ENCODE measurements at places on chromosomes 16 and 17.

- DNase-seq: no peak
Measured at GRCh38 chr17:73301369-73301768, 10.4 kb downstream of the CDC42EP4 start.

DNA sequence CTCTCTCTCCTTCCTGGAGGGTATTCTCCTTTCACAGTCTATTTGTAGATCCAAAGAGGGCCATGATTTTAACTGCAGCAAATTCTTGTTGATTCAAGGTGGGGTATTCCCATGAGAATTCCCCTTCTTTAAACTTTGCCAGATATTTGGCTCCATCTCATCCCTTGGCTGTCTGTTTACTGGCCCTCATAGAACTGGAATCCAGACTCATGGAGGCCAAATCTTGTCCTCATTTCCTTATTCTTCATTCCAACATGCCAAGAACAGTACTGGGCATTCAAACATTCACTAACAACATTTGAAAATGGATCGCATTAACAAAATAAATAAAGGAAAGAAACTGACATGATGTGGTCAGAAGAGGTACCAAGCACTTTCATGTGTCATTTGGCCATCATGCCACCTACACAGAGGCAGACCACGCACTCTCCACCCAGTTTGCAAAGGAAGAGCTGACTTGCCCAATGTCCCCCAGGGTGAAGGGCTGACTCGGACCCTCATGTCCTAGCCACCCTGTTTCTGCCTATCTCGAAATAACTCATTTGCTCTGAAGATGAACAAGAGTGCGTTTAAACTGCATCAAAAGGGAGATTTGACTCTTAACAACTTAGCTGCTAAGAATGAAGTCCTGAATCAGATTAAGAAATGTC is 23.1 kb upstream of the SLC35B1 start:
- DNase-seq: no peak

DNA sequence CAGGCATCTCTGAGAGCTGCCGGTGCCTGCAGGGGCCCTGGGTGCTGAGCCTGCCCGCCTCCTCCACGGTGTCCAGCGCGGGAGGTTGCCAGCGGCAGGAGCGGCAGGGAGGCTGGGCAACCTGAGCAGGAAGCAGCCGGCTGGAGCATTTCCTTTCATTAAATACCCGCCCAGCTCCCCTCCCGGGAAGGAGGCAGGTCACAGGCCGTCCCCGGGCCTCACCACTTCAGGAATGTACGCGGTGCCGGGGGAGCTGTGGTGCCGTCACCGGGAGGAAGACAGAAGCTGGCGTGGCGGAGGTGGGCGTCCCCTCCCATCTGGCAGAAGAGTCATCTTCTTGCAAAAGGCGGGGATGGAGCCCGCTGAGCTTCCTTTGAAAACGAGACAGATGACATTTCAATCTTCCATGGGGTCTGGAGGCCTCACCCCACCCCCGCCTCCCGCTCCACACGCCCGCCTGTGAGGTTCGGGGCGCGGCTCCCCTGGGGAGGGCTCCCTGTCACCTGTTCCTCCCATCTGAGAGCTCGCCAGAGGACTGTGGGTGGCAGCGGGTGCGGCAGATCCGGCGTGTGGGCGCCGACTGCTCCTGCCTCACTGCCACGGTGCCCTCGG is 16.0 kb downstream of the SOX8 start:
- no peak for DNase-seq

- DNase-seq: no peak
Measured at GRCh38 chr17:77302682-77303081, 161.9 kb downstream of the SEC14L1 start.

DNA sequence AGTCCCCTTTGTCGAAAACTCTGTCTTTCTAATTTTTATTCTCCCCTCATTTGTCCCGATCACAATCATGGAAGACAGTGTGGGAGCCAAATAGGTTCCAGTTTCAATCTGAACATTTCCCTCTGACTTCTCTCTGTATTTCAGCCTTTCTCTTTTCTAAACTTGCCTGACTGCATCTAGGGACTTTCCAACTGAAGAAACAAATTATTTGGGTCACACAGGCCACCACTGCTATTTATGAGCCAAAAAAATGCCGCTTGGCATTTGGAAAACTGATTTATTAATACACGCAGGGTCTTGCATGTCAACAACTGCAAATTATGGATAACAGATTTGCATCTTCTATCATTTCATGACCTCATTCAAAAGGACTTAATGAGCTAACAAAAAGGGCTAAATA is 55.2 kb upstream of the ELAC2 start:
- no peak for DNase-seq

- DNase-seq: no peak
Measured at GRCh38 chr16:67176662-67177061, 6.3 kb downstream of the NOL3 start.

DNA sequence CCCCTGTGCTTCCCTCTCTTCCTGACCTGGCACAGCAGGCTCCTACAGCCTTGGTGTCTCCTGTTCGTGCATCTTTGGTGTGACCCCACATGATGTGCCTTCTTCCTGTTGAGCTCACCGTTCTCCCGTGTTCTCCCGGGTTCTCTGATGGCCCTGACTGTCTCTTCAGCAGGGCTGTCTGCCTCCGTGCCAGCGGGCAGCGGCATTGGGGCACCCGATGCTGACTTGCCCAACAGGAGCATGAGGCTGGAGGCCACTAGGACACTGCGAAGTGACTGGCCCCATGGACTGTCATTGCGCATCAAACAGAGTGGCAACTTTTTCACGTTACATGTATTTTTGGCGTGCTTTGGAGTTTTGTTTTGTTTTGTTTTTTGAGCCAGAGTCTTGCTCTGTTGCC is 22.4 kb downstream of the CRAMP1 start:
- DNase-seq: no peak

DNA sequence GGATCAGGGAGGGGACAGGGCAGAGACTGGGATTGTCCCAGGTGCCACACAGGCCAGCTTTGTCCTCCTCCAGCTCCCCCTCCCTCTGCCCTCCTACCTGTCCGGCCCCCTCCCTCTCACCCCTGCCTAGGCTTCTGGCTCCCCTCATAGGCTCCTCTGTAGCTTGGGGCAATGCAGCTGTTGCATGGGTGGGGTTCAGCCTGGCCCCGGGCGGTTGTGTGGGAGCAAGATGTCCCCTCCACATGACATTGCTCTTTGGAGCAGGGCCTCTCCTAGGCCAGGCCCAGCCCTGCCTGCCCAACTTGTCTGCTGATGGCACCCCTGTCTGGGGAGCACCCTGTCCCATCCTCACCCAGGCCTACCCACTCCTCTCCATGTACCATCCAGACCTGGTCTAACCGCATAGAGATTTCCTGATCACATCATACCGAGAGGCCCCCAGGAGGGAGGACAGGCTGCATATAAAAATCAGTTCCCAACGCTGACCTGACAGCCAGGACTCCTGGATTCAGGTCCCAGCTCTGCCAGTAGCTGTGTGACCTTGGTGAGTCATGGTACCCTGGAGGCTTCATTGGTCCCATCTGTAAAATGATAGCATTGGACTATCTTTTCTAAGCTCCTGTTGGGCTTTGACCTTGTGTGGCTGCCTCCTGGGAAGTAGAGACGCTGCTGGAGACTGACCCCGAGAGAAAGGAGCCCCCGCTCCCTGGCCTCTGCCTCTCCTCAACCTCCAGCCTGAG is 48.8 kb upstream of the DLX4 start:
- no peak for DNase-seq

DNA sequence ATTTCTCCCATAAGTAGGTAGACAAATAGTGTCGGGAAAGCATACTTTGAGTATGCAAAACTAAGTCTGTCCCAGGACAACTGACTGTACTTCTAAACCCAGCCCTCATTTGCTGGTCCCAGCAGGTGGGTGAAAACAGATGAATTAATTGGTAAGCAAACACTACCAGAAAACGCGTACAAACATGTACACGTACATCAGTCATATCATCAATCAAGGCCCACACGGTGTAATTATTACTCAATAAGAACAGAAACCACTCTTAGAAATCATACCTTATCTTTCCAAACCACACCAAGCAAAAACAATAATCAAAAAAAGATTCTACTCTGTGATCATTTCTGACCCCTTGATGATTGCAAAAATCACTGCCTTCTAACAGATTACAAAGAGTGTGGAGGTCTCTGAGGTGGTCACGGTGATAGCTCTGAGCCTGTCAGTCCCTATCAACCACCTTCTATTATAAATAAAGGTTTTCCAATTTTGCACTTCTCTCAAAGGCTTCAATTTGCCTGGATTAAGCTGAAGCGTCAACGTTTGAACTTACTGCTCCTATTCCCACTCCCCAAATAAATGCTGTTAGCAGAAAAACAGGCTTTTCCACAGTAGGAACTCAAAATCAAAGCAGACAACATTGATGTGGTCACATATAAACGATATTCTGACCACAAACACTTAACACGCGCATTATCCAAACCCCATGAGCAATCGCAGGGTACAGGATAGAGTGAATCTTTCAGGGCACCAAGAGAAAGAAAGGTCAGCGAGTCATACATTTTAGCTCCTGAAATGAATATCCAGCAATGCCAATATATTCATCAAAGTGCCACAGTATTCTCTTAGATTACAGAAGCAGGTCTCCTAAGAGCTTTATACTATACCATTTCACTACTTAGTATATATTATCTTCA is 211.9 kb downstream of the STX8 start:
- DNase-seq: no peak

GRCh38 chr17:67477687-67478086 is 100.6 kb downstream of the PITPNC1 start:
- no peak for DNase-seq

- no peak for DNase-seq
Measured at GRCh38 chr16:48383877-48384519, 1.2 kb downstream of the SIAH1 start.

- DNase-seq: no peak
Measured at GRCh38 chr16:69798466-69798865, 36.3 kb downstream of the WWP2 start.

DNA sequence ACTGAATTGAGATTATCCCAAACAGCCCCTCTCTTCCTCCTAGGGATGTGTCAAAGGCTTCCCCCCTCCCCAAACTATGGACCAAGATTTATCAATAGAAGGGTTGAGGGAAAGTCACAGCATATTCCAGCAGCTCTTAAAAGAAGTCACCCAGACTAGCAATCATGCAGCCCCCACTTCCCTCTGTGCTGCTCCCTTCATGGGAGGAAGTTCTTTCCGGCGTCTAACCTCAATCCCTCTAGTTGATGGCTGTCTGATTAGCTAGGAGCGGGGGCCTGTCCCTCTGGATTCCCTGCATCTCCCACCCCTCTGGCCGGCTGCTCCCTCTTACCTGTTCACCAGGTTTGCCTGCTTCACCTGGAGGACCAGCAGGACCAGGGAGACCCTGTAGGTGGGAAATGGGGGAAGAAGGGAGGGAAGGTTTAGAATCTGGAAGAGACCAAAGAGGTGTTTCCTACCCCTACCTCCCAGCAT is 9.2 kb downstream of the COL1A1 start:
- no peak for DNase-seq

GRCh38 chr16:1280783-1281182 is 24.9 kb downstream of the TPSD1 start:
- no peak for DNase-seq

DNA sequence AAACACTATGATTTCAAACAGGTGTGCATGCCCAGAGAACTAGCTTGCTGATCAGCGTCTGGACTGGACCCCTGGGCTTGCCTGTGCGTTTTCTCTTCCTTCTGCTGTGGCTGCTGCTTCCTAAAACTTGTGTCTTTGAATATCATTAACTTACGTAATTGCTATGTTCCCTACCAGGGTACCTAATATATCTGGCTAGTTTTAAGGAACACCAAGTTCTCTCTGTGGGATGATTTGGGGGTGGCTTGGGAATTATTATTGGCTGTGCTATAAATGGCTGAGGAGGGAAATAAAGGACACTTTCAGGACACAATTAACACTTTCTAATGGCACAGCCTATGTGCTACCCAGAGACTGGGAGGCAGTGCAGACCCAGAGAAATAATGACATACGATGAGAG is 606.0 kb upstream of the RBFOX1 start:
- no peak for DNase-seq

DNA sequence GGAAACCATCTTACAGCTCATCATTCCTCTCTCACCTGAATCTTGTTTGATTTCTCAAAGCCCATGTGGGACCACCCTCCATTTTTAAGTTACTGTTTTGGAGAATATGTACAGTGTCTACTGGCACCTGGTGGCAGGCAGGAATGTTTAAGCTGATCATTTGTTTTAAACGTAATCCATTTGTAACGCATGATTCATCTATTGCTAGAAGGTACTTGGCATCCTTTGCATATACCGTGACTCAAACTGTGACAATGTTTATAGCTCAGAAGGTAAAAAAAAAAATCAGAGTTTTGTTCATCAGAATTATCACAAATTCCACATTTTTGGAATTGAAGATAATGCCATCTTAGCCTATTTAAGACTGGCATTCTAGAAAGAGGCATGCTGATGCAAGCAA is 1007.5 kb upstream of the EEF2KMT start:
- DNase-seq: no peak

GRCh38 chr17:13509527-13509926 is 92.2 kb downstream of the HS3ST3A1 start:
- no peak for DNase-seq

GRCh38 chr17:7959503-7960253 is 27.7 kb downstream of the CNTROB start:
- no peak for DNase-seq

DNA sequence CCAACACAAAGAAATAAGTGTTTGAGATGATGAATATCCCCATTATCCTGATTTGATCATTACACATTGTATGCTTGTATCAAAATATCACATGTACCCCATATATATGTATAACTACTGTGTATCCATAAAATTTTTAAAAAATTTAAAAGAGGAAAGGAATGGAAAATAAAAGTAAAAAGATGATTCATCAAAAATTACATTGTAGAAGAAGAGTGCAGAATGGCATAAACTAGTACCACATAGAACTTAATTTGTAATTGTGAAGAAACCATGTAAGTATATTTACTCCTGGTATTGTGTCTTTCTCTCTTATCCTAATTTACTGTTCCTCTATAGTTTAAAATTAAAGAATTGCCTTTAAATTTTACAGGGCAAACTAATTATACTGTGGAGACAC is 11.5 kb upstream of the KRT10 start:
- no peak for DNase-seq

- no peak for DNase-seq
Measured at GRCh38 chr17:11340803-11341202, 99.8 kb downstream of the SHISA6 start.

DNA sequence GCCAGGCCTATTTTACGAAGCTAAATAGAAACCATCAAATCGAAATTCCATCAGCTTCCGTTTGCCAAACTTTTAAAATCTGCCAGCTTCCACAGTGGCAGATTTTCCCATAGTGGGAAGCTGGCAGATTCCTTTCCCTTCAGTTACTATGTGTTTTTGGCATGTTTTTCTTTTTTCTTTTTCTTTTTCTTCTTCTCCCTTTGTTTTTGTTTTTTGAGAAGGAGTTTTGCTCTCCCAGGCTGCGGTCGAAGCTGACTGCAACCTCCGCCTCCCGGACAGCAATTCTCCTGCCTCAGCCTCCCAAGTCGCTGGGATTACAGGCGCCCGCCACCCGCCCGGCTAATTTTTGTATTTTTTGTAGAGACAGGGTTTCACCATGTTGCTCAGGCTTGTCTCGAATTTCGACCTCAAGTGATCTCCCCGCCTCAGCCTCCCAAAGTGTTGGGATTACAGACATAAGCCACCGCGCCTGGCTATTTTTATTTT is 684 bp upstream of the CWC25 start:
- no peak for DNase-seq

All from NCI-H1048 (cell line).